CD8-positive, alpha-beta T cell (primary cell): ENCODE measurements at places on chromosomes 2 and 18.

DNA sequence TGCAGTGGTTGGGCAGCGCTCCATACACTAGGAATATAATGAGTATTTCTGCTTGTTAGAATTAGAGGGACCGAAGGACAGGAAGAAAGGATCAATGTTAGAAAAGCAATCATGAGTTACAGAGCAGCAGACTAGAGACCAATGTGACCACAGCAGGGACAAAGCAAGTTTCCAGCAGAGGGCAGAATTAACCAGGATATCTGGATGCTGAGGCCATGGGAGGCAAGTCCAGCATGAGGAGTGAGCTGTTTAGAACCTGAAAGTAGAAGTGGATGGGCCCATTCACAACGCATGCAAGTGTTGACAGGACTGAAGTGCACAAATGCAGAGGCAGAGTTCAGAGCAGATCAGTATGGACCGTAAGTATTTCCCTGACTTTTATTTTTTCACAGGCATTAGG is 910.4 kb upstream of the GYPC start:
- DNase-seq, result no peak

DNA sequence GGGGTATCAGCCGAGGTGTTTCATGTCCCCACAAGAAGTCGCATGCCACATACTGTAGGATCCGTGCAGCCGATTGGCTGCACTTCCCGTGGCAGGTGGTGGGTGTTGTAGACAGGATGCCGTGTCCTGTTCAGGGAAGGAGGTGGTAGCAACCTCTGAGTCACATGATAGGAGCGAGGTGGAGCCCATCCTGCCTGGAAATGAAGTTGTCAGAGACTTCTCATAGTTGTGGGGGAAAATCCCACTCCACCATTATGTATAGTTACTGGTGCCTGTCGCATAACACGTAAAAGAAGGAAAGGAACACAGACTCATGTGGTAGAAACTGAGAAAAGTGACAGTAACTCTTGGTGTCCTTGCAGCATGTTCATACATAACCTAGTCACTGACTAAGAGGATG is 91.4 kb upstream of the IL1R2 start:
- no peak for DNase-seq

- DNase-seq, result no peak
Observed at GRCh38 chr2:17538844-17539554, 1.5 kb upstream of the VSNL1 start.

DNA sequence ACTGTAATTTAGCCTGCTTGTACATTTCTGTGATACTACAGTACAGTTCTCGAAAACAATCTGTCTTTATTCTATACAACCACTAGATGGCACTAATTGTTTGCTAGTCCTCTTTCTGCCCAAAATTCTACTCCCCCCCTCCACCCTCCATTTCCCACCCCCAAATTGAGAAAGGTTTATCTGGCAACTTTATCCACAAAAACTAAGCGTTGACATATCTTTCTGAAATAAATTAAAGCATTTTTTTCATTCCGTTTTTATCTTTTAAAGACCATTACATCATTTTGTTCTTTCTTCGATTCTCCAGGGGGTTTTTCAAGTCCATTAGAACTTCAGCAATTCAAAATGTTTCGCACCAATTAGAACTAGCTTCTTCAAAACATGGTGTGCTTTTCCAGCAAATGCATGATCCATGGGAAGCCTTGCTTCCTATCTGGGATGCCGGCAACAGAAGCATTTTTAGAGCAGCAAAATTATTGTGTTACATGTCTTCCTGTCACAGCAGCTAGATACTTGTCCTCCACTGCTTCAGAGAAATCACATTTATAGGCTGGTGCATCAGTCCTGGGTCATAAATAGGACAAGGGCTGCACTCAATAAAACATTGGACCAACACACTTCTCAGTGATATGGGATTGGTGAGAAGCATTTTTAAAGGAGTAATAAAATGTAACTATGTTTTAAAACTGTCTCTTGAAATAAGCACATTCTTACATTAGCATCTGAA is 241.3 kb downstream of the PAX3 start:
- DNase-seq, result no peak

DNA sequence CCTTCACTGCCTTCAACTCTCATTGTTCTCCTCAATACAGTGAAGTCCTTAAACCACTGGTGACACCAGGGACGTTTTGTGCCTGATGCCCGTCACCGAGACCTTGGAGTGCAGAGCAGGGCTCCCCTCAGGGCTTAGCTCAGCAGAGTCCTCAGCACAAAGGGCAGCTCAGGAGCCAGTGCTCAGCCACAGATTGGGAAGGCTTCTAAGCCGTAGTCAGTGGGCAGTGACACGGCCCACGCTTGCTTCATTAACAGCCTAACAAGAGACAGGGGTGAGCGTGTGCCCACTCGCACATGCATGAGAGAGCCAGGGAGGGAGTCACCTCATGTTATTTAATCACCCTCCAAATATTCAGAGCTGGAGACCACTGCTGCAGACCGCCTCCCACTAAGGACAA is 137.5 kb downstream of the SH3RF3 start:
- no peak for DNase-seq

GRCh38 chr2:233325256-233325655 is 17.6 kb downstream of the SAG start:
- DNase-seq, result no peak

- DNase-seq, result no peak
Observed at GRCh38 chr2:101396316-101396717, 9.0 kb upstream of the CREG2 start.

GRCh38 chr2:160028431-160029269 is 33.8 kb downstream of the PLA2R1 start:
- no peak for DNase-seq

DNA sequence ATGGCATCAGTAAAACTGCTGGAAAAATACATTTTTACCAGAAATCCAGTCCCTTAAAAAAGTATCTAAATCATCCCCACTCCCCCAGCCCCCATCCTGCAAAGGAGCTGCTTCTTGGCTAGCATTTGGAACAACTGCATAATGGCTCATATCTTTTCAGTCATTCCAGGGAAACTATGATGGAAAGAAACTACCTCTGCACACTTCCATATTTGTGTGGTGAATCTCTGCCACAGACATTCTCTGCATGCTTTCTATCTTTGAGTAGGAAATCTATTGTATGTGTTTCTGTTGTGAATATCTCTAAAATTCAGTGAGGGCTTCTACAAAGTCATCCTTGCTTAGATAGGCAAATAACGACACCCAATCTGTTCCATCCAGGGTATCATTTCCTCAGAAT is 632.3 kb downstream of the LRP1B start:
- DNase-seq, result no peak

DNA sequence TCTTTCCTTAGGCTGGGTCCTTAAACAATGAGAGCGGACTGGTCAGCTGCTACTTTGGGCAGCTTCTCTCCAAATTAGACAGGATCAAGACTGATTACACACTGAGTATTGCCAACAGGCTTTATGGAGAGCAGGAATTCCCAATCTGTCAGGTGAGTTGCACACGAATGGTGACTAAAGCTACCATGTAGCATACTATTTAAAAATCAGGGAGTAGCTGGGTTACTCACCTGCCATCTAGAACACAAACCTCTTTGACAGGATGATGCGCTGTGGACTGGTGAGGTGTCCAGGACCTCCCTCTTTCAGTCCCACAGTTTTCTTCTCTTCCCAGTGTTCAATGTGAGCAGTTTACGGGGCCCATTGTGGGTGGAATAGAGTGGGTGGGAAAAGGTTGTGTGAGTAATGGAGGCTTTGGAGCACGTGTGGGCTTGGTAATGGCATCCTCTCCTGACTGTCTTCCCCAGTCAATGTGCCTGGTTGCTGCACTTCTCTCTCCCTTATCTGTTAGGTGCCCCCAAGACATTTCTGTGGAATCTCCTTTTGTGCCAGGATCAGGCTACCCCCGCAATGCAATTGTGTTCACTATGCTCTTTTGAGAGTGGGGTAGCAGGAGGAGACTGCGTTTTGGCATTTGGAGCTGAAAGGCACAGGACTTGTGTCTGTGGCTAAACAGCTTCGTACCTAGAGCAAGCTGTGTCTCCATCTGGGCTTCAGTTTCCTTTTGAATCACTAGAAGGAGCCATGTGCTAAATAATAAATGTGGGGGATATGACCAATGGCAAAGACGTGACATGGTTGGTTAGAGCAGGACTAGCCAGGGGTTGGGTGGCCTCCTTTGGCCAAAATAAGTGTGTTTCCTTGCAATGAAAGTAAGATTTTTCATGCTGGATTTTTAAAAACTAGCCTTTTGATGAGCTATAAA is 17.7 kb downstream of the SERPINB12 start:
- no peak for DNase-seq
